ENCODE measurements at places on chromosomes 11 and 22. TPM values are rescaled to one million over a fixed set of nuclear protein-coding genes. Genes with fewer than 3 reads are reported as not detected.

The APOL3 gene
- total RNA-seq: 2.5 TPM

The RASD2 gene
- total RNA-seq: 1.1 TPM

The SAA1 gene
- total RNA-seq: not detected

The MMP13 gene
- total RNA-seq: not detected

The DNAJB7 gene
- not detected for total RNA-seq

The PARVG gene
- 0.47 TPM for total RNA-seq

- DNase-seq: no peak
Measured at GRCh38 chr22:39148026-39148726, 4.3 kb downstream of the CBX7 start.

GRCh38 chr22:18152519-18152918 lies 2.5 kb downstream of the USP18 start:
- DNase-seq: no peak

GRCh38 chr11:69326622-69327219 lies 32.8 kb downstream of the MYEOV start:
- DNase-seq: no peak

GRCh38 chr11:44537679-44538078 lies 27.8 kb upstream of the CD82 start:
- no peak for DNase-seq

DNA sequence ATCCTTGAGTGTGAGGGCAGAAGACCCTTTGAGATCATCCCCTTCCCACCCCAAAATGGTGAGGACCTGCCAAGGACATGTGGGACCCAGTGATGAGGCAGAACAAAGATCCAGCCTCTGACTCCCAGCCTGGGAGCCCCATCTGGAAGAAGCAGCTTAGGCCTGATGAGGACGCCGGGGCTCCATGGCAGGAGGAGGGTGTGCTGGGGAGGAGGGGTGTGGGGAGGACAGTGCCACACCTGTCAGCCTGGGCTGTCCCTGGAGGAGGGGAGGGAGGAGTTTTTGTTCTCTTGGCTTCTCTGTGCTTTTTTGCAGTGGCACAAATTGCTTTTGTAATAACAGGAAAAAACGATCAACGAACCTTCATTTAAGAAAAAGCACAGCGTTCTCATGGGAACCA lies 44.4 kb upstream of the DAGLA start:
- DNase-seq: no peak

DNA sequence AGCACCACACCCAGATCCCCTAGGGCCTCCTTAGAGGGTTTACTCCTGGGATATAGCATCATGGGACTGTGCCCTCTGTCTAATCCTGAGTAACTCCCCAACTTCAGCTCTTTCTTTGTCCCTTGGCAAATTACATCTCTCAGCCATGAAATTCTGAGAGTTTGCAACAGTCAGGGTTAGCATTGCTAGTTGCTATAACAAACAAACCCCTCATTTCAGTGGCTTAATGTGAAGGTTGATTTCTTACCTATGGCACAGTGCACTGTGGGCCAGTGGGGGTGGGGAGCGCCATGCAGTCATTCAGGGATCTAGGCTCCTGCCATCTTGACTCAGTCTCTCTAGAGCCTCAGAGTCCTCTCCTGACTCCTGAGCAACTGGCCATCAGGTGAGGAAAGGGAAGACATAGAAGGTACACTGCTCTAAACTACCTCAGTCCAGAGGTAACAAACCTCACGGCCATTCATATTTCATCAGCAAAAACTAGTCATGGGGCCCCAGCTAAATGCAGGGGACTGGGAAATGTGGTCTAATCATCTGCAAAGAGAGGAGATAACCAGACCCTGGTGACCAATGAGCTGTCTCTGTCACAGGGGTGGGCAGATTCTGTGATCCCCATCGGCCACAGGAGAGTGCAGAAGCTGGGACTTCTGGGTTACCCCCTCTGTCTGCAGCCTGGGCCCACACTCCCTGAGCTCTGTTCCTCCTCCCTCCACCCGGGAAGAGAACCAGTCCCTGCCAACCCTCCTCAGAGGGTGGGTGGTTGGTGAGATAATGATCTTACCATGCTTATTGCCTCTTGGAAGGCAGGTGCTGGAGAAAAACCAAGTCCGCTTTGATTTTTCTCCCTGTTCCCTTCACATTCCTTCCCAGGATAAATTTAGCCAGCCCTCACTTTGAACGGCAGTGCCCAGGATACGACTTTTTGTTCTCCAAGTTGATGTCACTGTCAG lies 17.5 kb downstream of the PRG3 start:
- DNase-seq: peak; percentile 46

DNA sequence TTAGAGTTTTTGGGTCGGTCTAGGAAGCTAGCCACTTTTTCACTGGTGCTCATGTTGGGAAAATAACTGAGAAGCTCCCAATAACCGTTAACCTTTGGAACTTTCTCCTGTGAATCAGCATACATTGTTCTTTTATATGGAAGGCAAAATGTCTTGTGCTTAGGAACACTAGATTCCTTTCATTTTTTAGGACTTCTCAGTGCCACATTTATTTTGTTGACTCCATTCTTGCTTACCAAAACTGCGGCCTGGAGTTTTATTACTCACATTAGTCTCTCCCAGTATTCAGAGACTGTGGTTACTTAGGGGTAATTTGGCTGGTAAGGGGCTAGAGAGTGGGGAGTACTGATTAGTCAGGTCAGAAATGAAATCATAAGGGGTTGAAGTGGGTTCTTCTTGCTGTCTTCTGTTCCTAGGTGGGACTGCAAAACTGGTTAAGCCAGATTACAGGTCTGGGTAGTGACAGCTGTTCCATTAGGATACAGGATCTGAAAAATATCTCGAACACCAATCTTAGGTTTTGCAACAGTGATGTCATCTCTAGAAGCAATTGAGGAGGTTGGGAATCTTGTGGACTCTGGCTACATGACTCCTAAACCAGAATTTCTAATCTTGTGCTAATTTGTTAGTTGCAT lies 631.4 kb upstream of the LUZP2 start:
- no peak for DNase-seq

GRCh38 chr11:114929351-114930000 lies 251.1 kb downstream of the NXPE2 start:
- no peak for DNase-seq

- DNase-seq: no peak
Measured at GRCh38 chr11:63811522-63811921, 1.7 kb upstream of the SPINDOC start.

- DNase-seq: no peak
Measured at GRCh38 chr11:121439337-121439736, 12.8 kb upstream of the SORL1 start.

DNA sequence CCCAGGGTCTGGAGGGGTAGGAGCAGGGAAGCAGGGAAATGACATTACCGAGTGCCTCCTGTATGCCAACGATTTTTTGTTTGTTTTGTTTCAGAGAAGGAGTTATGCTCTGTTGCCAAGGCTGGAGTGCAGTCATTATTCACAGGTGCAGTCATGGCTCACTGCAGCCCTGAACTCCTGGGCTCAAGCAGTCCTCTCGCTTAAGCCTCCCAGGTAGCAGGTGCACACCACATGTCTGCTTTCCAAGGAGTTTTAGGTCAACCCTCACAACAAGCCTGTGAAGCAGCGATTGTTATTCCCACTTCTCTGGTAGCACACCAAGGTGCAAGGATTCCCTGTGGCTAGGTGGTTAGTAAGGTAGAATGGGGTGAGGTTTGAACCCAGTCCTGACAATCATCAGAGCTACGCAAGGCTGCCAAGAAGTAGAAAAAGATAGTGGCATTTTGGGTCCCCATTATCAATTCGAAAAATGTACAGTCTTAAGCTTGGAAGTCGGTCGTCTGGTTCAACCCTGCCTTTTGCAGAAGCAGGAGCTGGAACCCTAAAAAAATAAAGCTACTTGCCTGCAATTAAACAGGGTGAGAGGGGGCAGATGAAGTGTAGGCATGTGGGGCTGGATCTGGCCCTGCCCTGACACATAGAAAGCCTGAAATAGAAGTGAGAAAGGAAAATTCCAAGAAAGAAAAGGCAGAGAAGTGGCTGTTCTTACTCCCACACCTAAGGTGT lies 9.1 kb downstream of the UCP3 start:
- no peak for DNase-seq

GRCh38 chr11:61657566-61658290 lies 22.5 kb upstream of the DAGLA start:
- no peak for DNase-seq

- no peak for DNase-seq
Measured at GRCh38 chr22:22931557-22932270, 44.1 kb downstream of the IGLL5 start.
